Nephron progenitor cell (in vitro differentiated cells): ENCODE measurements at places on chromosomes 3 and 15.

DNA sequence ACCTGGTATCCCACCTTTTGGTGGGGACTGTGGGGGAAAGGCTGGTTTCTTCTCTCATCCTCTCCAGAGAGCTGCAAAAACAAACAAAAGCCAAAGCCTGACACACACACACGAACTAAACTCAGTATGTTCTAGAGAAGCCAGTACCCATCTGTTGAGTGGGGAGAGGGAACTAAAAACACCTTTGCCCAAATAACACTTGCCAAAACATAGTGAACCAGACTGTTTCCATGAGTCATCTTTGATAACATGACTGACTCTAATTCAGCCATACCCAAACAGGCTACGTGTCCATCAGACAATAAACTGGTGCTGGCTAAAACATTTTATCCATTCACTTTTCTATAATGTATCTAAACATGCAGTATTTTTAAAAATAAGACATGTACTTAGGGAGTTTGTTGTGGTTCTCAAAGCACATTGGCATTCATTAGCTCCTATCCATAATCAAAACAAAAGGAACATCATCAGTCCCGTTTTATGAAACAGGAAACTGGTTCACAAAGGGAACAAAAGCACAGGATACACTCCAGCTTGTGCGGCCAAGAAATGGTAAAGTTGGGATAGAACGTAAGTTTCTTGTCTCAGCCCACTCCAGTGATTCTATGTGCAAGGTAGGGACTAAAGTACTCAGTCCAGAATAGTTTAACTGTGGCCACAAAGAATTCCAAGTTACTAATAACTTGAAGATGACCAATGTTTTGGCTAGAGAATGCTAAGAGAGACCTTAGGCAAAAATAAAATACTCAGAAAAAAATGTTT, 16.1 kb downstream of the LYSMD2 start:
- DNase-seq: no peak

GRCh38 chr3:165729756-165730155, 107.5 kb downstream of the BCHE start:
- no peak for DNase-seq

- no peak for DNase-seq
Measured at GRCh38 chr3:49462222-49462621, 7.8 kb upstream of the DAG1 start.

DNA sequence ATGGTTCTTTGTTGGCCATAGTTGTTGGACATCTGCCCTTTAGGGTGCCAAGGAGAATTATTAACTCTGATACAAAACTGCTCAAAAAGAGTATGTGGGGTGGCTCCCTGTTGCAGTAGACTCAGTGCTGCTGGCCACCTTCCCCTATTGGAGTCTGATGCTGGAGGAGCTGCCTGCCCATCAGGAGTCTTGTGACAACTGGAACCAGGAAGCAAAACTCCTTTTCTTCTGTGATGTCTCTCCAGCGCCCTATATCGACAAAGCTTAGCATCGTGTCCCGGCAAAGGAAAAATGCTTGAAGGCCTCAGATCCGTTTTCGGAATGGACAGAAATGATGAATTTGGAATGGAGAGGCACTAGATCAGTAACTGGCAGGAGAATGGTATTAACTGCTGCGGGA, 23.5 kb downstream of the PAK2 start:
- no peak for DNase-seq

DNA sequence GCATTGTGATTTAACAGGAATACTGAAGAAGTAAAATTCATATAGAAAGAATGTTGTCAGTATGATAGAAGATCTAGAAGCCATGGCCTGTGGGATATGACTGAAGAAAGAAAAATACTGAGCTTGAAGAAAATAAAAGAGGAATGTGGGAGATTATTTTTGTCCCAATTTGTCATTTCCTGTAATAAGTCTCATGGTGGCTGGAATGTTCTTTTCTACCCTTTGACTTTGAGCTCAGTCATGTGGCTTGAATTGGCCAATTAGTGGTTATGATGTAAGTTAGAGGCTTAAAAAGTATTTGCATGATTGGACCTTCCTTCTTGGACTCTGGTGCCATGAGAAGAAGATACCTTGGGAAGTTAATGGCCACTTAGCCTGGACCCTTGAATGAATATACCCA, 14.1 kb downstream of the APH1B start:
- no peak for DNase-seq

DNA sequence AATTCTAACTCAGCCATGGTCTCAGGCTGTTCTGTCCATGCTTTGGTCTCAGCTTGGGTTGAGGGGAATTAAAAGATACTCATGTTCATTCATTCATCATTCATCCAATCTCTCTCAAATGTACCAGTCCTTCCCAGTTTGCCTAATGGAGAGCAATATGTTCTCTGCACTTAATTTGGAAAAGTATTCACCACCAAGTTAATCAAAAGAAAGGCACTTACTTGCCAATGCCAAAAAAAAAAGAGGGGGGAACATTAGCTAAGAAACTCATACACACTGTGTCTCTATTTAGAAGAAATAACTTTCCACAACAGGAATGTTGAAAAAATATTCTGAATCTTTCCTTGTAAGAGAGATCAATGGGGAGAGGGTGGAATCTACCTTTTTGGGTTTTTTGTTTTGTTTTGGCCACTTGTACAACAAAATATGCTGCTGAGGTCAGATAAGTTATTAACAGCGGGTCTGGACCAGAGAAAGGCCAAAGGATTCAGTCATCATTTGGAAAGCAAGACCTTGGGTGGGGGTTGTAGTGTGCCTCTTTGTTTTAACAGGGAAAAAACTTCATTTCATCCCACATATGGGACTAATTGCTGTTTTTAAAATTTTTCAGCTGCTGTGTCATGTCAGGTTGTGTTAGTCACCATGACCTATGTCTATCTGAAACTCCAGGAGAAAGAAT, 152.3 kb downstream of the FBN1 start:
- DNase-seq: no peak

DNA sequence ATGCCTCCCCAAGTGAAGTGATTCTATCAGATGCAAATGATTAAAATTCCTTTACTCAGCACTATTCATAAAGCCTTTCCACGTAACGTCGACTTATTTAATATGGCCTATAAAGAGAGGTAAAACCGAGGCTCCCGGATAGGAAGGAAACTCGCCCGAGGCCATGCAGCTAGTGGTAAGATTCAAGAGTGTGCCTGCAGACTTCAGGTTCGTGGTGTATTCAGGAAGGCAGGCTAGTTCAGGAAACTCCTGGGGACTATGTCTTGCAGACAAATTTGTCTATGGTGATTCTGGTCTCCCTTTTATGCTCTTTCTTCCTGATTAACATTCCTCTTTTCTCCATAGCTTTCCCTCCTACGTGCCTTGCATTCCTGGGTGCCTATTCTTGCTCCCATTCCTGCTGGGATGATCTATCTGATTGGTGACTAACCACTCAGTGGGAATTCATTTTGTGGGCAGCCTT, 150.7 kb downstream of the SST start:
- no peak for DNase-seq

DNA sequence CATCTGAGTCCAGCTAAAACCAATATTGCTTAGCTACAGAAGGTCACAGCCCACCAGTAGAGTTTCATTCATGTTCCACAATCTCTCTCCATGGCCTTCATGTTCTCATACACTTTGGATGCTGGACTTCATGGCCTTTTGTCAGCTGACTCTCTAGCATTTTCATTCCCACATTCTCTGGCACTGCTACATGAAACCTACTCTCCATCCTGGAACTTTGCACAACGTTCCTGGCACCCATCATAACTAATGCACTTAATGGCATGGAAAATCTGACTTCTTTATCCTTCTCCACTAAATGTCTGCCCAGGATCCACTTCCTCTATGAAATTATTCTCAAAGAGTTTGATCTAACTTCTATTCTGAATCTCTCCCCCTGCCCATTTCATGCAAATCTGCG, 56.9 kb downstream of the SLC9A9 start:
- no peak for DNase-seq

DNA sequence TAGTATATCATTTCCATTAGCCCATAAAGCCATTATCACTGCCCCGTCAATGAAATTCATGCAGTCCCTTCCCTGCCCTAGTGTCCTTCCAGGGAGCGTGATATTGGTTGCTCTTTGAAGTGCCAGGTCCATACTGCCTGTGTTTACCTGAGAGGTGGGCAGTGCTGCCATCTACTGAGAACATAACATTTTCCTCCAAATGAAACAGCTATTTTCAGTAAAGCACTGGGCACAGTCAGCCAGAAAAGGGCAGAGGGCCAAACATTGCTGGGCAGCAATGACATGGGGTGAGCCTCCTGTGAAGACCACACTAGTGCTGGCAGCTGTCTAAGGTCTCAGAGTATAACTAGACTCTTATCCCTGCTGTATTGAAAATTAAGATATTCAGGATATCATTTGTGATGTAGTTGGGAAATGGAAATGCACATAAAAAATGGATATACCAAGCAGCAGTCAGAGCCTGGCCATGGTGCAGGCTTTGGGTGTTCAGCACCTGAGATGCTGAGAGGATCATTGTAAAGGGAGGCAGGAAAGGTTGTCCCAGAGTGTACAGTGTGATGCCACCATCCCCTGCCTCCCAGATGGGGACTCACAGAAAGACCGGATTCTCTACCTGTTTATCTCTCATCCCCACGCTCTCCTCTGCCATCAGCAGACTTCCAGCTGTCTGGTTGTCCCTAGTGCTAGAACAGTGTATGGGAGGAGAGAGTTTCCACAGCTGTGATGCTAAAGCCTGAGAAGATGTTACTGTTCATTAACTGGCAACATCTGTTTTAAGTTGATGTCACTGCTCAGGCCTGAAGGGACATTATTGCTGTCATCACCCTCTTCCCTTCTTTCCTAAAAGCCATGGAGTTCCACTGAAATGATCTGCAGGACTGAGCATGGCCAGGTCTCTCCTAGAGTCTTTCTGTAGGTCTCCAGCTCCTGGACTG, 108.8 kb downstream of the ARNT2 start:
- no peak for DNase-seq

- DNase-seq: no peak
Measured at GRCh38 chr3:28951772-28952556, 328.9 kb upstream of the RBMS3 start.

DNA sequence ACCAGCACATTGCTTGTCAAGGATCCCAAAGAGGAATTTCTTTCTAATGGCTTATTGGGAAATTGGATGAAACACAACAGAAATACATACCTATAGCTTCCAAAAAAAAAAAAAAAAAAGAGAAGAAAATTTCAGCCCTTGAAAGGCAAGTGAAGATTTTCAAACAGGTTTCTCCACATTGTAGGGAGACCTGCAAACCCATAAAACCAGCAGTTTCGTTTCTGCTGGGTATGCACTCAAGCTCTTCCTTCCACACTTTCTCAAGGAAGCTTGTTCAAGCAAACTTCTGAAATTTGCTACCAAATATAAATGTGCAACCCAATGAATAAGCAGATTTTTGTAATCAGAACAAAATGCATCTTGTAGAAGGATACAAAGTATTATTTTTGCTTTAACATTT, 15.9 kb upstream of the SH3BP5 start:
- DNase-seq: no peak

DNA sequence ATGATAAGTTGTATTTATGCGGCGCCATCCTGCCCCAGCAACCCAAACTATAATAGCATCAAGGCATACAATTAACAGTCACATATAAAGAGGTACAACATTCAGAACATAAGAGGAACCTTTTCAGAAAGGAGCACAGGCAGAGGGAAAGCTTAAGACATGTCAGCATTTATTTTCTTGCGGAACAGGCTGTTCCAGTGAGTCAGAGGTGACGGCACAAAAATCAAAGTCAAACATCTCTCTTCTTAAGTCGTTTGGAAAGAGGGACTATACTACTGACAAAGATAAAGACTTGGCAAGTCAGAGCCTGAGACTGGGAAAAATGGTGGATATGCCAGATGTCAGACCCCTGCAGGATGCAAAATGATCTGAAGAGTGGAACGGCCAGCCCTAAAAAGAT, 128.4 kb downstream of the CTNNB1 start:
- DNase-seq: no peak

DNA sequence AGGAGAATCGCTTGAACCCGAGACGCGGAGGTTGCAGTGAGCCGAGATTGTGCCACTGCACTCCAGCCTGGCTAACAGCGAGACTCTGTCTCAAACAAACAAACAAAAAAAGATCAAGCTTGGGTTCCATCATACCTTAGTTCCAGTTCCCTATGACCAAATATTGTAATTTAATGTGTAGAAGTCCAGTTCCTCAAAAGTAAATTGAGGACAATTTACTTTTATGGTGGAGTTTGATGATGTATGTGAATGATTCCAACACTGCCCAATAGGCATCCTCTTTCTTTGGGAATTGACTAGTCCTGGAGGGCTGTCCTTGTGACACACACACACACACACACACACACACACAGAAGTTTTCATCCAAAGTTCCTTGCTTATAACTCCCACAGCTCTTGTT, 2.8 kb upstream of the PKM start:
- no peak for DNase-seq

GRCh38 chr3:72887705-72888545, at the start of gene GXYLT2:
TSS of gene GXYLT2 (plus strand) at chr3:72888046. CDS start at chr3:72888234, 188 bp downstream.
- DNase-seq: peak; percentile 85

GRCh38 chr3:49529567-49529966, 24.7 kb upstream of the BSN start:
- no peak for DNase-seq

DNA sequence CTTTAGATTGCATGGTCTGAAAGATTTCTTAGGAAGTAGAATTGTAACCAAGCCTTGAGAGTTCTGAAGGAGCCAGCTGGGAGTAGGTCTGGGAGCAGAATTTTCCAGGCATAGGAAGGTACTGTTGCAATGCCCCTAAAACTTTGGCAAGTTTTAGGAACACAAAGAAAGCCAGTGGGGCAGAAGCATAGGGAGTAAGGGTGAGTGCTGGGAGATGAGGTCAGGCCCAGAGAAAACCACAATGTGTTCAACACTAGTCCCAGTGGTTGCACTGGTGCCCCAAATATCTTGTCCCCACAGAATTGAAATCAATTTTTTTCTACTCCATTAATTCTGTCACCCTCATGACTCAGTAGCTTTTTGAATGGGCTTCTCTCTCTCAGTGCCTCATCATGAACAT, 120.7 kb upstream of the GALNT15 start:
- DNase-seq: no peak

DNA sequence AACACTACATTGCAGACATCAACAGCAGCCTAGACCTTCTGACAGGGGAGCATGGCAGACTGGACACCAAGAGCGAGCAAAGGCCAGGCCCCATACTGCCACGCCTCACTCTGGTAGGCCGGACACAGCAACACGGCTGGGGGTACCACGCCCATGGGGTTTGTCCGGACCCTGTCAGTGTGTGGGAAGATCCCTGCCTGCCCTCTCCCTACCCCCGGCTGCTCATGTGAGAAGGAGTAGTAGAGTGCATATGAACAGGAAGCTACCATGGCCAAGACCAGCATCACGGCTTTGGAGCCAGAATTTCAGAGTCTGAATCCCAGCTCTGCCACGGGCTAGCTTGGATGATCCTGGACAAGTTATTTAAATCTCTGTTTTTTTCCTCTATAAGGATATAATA, 27.9 kb downstream of the ALDH1L1 start:
- no peak for DNase-seq

DNA sequence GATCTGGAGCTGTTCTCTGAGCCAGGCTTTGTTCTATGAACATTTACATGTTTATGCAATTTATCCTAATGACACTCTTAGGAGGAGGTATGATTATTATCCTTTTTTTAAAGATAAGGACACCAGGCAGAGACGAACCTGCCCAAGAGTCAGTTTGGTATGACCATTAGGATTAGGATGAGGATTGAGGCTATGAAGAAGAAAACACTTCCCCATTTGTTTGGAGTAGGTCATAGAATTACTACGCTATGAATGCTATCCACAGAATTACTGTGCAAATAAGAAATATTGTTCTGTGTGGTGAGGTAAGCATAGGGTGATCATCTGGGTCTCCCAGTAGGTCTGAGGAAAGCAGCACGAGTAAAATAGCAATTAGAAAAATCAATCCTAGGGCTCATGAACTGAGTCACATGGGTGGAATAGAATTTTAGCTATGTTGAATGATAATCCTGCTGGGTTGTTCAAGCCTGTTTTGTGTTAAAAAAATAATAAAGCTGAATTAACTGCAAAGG, 23.9 kb downstream of the EIF4E3 start:
- no peak for DNase-seq
